ENCODE measurements at places on chromosomes 4 and X. TPM values are rescaled to one million over a fixed set of nuclear protein-coding genes. Genes with fewer than 3 reads are reported as not detected.

The SHISA3 gene
- total RNA-seq = not detected

The BEX1 gene
- not detected for total RNA-seq

The PPP4R3C gene
- not detected for total RNA-seq

The XAGE1A gene
- total RNA-seq = not detected

The CT45A1 gene
- total RNA-seq = not detected

Data from nasal cavity respiratory epithelium epithelial cell of viscerocranial mucosa (primary cell).